ENCODE measurements at places on chromosomes 7 and 10.

- DNase-seq: no peak
Measured at GRCh38 chr7:84479059-84479458, 284.5 kb upstream of the SEMA3A start.

GRCh38 chr7:45325378-45325777, 167.8 kb downstream of the RAMP3 start:
- DNase-seq: no peak

DNA sequence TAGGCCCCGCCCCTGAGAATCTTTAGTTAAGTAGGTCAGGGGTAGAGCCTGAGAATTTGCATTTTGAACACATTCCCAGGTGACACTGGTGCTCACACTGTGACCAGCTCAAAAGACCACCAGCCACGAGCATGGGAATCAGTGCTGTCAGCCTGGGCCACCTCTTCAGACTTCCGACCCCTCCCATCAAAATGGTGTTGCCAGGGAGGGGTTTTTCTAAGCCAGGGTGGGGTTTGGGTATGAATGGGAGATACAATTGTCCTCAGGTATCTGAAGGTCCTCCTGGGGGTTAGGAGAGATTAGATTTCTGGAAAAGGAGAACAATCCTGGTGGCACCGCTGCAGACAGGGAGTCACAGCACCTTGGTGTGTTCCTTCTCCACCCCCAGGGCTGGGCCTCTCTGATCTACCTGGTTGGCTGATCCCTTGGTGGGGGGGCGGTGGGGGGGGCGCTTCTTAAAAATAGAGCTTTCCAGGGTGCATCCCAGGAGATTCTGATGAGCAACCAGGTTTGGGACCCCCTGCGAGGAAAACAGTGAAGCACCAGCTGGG, 111.5 kb upstream of the ANLN start:
- no peak for DNase-seq

DNA sequence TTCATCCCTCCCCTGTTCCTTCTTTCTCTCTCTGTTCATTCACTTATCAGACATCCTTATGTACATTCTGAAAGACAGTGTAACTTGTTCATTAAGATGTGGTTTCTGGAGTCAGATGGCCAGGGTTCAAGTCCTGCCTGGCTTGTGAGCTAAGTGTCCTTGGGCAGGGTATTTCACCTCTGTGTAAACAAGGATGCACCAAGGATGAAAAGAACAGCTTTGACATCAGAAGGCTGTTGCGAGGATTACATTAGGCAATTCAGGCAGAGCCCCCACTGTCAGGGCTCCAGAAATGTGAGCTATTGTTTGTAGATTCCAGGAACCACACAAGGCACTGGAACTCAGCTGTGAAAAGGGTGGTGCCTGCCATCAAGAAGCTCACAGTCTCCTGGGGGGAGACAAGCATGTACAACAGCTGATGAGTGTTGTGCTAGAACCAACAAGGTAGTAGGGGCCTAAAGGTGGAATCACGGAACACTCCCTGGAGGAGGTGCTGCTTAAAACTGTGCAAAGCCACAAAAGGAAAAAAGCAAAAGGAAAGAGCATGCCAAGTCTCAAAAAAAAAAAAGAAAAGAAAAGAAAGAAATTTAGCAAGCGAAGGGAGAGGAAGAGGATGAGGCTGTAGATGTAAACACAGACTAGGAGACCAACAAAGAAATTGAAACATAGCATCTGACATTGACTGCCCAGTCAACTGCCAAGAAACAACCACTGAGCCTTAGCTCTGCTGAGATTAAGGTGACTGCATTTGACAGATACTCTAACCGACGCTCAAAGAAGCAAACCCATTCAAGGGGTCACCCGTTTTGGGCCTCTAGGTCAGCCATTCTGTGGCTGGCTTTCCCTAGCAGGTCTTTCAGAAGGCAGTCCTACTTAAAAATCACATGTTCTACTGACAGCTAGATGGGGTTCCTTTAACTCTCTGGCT, 12.5 kb downstream of the PDLIM1 start:
- DNase-seq: no peak

DNA sequence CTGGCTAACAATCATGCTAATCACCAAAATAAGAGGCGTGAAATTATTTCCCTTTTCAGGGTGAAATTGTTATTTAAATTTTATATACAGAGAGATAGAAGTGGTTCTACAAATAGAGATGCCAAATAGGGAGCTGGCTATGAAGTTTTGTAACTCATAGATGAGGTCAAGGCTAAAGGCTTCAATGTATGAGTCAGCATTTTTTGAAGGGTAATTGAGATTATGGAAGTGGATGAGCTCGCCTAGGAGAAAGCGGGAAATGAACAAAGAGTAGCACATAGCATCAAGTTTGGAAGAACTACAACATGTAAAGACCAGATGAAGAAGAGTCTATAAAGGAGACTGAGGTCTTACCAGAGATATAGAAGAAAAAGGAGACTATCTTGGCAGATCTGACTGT, 838.1 kb downstream of the DNAJB9 start:
- DNase-seq: no peak

GRCh38 chr7:34327681-34328080, 330.3 kb upstream of the NPSR1 start:
- no peak for DNase-seq

- no peak for DNase-seq
Measured at GRCh38 chr10:65940105-65940504, 985.7 kb upstream of the LRRTM3 start.

All from NCI-H526 treated with DMSO at 0.1 percent for 48 hours (cell line).